ENCODE measurements at places on chromosomes 2 and 18.

DNA sequence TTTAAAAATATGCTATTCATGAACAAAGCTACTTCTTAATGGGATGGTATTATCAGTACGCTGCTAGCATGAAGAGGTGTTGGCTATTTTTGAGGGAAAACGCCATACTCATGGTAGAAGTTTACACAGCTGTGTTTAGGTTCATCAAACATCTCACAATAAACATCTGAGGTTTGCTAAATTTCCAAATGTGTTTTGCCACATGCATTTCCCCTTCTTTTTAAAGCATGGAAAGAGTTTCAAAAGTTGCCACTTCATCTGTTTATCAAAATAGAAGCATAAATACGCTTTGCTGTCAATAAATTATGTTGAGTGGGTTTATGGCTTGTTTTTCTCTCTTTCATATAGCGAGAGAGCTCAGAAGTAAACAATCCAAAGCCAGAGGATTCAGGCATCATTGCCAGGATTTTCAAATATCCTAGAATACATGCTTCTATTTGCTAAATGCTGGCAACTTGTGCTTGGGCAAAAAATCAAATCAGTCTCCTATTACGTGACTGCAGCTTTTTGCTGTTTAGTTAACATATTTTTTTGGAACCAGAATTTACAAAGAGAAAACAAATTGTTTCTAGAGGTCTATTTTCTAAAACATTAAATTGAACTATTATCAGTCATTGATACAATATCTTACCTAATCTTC is 1919.9 kb upstream of the LRRTM1 start:
- DNase-seq = peak; percentile 24

DNA sequence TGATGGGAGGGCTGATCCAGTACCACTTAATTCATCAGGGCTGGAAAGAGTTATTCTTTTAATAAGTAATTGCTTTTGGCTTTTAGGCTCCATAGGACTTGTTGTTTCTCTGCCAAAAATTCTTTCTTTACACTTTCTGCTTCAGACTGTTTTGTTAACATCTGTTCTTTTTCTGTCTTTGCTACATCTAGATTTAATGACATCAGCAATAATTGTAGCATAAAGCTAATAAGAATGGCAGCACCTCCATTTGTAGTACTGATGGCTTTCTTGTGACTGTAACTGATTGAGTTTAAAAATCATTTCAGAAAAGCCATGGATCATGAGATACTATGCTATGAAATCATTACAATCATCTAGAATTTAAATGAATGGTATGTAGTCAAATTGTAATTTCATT is 46.4 kb upstream of the ACKR3 start:
- DNase-seq = no peak

GRCh38 chr2:74865770-74866674 is 32.1 kb downstream of the HK2 start:
- no peak for DNase-seq

DNA sequence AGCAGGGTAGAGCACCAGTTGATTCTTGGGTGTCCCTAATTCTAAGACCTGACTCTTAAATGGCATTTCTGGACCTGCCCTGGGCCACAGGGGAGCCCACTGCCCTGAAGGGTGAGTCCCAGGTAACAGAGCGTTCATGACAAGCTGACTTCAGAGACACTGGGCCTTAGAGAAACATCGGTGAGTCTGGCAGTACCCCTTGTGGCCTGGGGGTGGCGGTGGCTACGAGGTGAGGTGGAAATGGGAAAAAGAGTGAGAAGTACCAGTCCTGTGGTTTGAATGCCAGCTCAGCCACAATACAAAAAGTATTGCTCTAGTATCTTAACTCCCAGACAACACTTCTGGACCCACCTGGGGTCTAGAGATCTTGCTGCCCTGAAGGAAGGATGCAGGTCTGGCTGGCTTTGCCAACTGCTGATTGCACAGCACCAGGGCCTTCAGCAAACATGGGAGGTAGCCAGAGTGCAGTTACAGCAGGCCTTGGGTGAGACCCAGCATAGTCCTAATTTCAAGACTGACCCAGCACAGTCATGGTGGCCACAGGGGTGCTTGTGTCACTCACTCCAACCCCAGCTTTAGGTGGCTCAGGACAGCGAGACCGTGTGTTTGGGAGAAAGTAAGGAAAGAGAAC is 44.5 kb downstream of the USP34 start:
- DNase-seq = peak; percentile 29

GRCh38 chr2:18814387-18814786 is 225.0 kb upstream of the NT5C1B start:
- DNase-seq = no peak

DNA sequence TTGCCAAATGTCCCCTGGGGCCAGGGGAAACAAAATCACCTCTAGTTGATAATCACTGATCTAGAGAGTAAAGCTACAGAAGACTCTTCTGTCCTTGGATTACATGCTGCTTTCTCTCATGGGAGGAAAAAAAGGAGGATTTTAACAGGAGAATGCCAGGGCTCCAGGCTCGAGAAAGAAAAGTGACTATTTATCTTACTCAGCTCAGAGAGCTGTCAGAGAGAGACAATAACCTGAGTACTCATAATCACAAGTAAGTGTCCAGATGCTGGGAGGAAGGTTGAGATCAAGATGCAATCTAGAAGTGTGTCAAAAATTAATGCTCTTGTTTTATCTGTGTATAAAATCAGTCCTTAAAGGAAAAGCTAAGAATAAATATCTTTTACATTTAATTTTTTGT is 133.3 kb downstream of the PTRHD1 start:
- no peak for DNase-seq

DNA sequence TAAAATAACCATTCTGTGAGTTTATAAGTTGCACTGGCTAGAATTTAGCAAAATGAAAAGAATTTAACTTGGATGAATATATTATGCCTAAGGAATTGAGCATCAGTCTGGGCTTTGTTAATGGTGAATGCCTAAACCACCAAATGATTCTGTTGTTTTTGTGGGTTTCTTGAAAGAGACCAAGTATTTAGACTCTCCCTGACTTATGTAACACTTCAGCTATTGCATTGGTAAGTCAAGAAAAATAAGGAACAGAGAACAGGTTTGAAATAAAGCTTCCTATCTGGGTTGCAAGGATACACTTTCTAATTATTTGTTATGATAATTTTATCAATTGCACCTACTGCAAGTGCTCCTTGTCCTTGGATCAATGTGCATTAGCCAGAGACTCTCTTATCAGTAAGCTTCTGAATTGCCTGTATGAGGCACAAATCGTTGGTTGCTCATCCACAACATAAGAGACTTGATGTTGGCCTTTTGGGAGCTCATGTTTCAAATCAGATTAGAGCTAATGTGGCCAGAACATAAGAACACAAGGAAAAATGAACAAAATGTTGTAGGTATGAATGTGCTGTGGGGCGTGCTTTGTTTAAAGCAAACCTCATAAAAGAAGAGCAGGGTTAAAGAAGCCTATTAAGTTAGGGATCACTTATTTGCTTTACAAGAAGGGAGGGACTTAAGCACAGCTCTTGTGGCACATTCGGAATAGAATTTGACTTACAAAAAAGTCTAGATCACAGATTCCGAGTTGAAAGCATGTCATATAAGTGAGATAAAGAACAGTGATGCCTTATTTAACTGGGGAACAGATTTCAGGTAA is 37.2 kb downstream of the PRKCE start:
- no peak for DNase-seq

- DNase-seq = no peak
Observed at GRCh38 chr2:181363164-181363563, 94.0 kb upstream of the ITGA4 start.

- DNase-seq = no peak
Observed at GRCh38 chr2:190941571-190941970, 61.0 kb downstream of the GLS start.

DNA sequence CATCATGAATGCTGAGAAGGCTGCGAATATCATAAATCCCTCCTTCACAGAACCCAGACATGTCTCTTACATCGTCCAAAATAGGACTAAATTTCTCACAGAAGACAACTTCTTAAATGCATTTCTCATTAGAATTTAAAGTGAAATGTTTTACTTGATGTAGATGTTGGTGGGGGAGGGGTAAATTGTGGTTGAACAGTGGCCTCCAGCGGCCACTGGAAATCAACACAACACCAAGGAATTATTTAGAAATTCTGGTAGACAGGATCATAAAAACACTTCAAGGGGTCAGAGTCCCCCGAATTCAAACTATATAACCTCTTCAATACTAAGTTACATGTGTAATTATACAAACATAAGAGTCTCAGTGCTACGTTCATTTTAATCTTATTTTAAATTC is 135.9 kb downstream of the ABCA12 start:
- DNase-seq = peak; percentile 52

GRCh38 chr18:9726175-9726574 is 18.1 kb downstream of the RAB31 start:
- DNase-seq = no peak

All from SHP77 (cell line).